ENCODE measurements at places on chromosomes 2 and 18.
A peak's percentile ranks its signal among the peaks of the same experiment; 100 is the strongest.

- DNase-seq, result no peak
Measured at GRCh38 chr18:79871481-79872091, 73.8 kb downstream of the KCNG2 start.

- DNase-seq, result no peak
Measured at GRCh38 chr2:179141206-179141605, 91.3 kb upstream of the CCDC141 start.

DNA sequence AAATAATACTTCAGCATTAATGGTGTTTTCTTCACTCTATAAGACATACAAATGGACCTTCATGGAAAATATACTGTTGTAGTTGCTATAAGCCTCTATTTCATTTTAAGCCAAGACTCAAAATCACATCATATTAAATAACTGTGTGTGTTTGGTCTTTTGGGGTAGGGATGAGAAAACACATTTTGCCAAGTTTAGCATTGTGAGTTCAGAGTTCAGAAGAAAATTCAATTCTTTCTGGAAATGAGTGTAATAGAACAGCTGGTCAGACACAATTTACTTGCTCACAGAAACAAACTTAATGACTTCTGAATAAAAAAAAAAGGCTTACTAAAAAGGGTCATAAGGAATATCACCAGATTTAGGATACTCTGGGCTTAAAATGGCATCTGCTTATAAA is 149.5 kb downstream of the LRRTM4 start:
- no peak for DNase-seq

DNA sequence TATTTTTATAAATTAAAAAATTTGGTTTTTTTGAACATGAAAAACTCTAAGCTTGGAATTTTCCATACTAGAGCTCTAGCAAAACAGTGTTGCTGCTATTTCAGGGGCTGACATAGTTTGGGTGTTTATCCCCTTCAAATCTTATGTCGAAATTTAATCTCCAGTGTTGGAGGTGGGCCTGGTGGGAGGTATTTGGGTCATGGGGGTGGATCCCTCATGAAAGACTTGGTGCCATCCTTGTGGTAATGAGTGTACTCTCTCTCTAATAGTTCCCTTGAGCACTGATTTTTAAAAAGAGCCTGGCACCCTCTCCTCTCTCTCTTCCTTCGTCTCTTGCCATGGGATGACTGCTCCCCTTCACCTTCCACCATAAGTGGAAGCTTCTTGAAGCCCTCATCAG is 244.6 kb upstream of the UBE2E3 start:
- no peak for DNase-seq

DNA sequence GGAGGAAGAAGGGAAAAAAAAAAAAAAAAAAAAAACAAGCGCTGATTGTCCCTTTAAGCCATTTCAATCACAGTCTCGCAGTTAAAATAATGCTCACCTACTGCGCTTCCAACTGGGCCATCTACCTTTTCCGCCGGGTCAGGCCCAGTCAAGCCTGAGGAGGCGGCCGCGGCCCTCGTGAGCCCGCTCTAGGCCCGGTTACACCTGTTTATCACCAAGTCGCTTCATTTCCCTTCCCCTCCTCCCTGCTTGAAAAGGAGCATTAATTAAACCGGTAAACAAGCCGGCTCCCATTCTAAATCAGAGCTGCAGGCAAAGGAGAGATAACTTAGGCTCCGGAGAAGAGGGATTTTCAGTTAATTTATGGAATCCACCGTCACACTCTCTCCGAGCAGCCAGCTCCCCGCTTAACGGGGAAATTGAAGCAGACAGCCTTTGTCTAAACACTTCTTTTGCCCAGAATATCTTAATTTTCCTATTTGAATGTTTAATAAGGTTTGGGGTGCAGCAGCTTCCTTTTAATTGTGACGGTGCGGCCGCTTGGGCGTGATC is 140.1 kb upstream of the SIX3 start:
- no peak for DNase-seq

GRCh38 chr2:168543037-168543436 is 87.0 kb downstream of the CERS6 start:
- DNase-seq, result no peak

DNA sequence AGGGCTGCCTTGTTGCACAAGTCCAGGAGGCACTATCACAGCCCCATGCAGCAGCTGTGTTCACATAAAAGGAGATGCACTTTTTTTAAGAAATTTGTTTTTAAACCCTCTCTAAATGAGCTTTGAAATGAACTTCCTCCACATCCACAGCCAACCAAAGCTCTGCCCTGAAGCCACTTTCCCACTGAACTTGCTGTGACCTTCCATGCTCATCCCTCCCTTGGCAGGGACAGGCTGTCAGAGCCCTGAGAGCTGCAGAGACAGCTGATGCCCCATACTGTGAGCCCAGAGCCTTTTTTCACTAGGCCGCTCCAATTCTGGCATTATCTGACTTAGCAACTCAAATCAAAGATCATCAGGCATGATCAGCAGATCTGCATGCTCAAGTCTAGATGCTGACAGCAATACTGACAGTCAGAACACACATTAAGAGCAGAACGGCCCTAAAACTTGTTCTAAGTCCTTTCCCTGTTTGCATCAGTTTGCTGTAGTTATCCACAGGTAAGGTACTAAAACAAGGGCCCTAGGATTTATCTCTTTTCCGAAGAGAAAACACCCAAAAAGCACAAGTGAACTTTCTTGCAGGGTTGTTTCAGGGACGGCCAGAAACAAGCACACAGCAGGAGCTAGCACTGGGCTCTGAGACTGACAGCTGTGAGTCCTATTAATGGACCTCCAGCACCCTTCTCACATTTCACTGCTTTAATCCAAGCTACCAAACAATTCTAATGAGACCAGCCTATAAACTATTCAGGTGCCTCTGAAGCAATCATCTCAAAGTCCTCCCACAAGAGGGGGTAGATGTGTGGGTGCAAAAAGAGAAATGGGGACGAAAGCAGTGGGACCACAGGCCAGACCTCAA is 34.9 kb downstream of the RNU4ATAC start:
- DNase-seq, result no peak

DNA sequence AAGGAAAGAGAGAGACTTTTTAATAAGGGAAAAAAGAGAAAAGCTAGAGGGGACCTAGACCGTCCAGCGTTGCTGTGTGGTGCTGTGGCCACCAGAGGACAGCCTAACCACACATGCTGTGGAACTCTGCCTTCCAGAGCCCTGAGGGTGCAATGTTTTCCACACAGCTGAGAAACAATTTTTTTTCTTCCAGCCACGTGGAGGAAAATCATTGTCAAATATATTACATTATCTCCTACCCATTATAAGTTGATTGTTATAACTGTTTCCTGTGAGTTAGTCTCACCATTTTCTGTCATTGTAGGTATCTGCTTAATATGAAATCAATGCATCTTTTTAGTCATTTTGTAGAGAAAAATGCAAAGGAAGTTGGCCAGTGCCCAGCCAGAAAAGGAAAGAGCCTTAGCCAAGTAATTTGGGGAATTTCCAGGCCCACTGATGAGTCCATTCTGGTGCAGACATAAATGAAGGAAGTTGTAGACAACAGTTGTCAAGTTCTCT is 5.9 kb upstream of the MRPL19 start:
- DNase-seq, result peak; percentile 83

DNA sequence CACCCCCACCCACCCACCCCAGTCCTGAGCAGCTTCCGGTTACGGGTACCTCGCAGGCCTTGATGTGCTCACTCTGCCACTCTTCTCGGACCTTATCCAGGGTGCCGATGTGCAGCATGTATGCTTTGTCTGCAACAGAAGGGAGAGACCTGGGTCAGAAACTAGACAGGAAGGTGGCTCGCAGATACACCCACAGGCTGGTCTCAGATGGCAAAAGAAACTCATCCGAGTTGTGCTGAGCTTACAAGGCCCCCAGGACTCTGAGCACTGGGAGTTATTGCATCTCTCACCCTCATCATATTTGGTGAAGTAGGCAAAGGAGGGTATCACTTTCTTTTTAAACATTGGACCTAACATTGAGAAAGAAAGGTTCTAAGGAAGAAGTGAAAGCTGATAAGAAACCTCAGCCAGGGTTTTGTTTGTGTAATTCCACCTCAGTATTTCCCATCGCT is 30.6 kb upstream of the EPG5 start:
- peak; percentile 64 for DNase-seq

DNA sequence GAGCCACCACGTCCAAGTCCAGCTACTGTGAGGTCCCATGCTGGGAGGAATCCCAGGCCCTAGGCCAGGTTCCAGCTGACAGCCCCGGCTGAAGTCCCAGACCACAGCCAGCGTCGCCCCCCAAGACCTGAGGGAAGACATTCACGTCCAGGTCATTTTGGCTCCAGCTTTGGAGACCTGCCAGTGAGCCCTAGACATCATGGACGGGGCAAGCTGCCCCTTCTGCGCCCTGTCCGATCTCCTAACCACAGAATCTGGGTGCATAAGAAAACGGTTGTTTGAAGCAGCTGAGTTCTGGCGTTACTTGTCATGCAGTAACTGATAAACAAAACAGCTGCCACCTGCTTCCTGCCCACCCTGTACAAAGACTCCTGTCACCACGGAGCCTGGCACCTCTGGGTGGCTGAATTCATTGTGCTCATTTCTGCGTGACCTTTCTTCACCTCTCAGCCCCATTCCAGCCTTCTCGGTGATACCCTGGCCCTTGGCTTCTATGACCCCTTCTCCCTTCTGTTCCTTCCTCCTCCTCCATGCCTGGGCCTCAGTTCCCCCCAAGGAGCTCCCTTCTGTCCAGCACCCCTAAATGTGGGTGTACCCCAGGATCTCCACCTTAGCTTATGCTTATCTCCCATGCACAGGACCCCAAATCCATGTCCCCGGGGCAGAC is 72.6 kb upstream of the SMAD7 start:
- DNase-seq, result peak; percentile 80

- DNase-seq, result no peak
Measured at GRCh38 chr2:16655445-16655837, 10.2 kb downstream of the CYRIA start.

- no peak for DNase-seq
Measured at GRCh38 chr2:85309699-85310321, 18.0 kb downstream of the TGOLN2 start.

DNA sequence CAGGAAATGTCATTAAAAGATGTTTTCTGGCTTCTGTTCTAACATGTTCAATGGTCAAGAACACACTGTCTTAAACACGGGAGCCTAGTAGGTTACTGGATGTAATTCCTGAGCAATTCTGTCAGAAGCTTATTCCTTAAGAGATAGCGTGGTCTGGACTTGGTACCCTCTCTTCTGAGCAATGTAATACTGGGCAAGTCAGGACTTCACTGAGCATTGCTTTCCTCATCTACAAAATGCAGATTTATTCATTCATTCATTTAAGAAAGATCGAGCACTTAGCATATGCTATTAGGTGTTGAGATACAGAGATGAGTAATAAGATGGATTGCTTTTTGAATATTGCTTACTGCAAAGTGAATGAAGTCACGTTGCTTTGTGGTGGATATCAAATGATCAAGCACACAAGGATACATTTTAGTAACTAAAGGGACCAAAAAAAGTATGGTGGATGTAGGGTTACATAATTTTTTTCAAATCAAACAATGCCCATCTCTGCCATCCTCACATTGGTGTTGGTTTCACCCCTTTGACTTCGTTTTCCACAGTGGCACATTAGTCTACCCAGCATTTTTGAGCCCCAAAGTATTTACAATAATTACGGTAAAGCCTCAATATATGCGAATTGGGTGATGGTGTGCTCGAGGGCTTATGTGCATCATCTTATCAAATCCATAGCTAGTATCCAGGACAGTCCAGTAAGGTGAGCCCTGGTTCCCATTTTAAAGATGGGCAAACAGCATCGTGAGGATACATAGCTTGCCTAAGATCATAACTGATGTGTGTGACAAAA is 65.3 kb downstream of the ZC3H6 start:
- DNase-seq, result no peak

GRCh38 chr2:242019344-242019743 is 149.8 kb downstream of the RTP5 start:
- DNase-seq, result no peak

DNA sequence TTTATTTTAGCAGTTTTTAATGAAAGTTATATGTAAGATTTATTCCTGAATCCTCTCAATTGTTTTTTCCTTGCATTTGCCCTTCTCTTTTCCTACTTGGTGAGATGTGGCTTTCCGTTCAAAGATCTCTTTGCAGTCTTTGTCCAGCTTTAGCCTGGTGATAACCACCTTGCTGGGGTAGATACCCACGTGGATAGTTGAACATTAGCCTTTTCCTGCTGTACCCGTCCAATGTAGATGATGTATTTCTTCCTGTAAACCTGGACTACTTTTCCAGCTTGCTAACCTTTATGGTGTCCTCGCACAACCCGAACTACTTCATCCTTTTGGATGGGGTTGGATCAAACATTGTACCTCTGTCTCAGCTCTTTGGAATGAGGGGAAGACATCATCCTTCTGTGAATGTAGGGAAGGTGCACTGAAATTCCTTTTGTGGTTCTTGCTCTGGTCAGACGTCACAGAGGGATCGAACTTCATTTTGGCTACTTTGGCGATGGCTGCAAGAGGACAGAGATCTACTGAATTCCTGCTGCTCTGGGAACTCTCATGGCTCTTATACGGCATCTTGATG is 293.2 kb upstream of the EPAS1 start:
- no peak for DNase-seq

- no peak for DNase-seq
Measured at GRCh38 chr2:166031054-166031453, 77.5 kb upstream of the TTC21B start.

GRCh38 chr2:176111309-176111663 is 4.2 kb downstream of the HOXD11 start:
- peak; percentile 73 for DNase-seq

DNA sequence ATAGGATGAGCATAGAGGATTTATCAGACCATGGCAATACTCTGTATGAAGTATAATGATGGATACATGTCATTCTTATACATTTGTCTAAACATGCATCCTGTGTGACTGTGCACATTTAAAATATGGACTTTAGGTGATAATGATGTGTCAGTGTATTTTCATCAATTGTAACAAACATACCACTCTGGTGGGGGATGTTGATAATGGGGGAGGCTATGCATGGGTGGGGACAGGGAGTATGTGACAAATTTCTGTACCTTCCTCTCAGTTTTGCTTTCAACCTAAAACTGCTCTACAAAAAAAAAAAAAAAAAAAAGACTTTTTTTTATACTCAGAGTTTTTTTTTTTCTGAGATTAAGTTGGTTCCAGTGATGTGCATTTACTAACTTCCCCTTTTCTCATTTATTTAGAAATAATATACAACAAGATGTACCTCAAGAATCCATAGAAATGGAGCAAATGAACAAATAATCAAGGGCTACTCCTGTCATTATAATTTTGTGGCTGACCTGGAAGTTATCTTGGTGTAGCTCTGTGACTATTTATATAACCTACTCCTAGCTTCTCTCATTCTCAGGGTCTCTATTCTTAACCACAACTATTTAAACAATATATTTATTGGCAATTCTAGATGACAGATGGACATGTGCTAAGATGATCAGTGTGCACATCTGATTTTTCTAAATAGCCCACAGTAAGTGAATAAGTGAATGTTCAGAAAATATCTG is 108.9 kb upstream of the ITGA4 start:
- peak; percentile 28 for DNase-seq
